ENCODE measurements at places on chromosomes 6 and 20.

- DNase-seq: no peak
Measured at GRCh38 chr6:42689371-42689770, 33.0 kb downstream of the PRPH2 start.

GRCh38 chr20:32622585-32623468 lies 37.7 kb upstream of the NOL4L start:
- DNase-seq: no peak

DNA sequence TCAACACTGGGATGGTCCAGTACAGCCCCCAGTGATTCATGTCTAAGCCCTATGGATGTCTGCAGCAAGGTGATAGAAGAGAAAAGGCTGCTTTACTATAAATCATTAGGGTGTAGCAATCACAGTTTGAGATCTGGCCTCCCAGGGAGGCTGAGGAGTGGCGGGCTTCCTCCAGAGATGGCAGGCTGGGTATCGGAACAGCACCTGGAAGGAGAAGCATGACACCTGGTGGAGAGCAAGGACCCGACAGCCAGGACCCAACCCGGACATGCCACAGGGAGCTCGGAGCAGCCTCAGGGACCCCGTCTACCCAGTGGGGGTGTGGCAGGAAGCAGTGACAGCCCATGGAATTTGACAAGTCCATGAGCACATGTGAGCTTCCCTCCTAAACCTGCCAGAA lies 114.8 kb upstream of the CD93 start:
- peak; percentile 37 for DNase-seq

- peak; percentile 24 for DNase-seq
Measured at GRCh38 chr20:8156235-8157079, 24.4 kb downstream of the PLCB1 start.

- DNase-seq: no peak
Measured at GRCh38 chr20:52760791-52761190, 211.4 kb upstream of the TSHZ2 start.

DNA sequence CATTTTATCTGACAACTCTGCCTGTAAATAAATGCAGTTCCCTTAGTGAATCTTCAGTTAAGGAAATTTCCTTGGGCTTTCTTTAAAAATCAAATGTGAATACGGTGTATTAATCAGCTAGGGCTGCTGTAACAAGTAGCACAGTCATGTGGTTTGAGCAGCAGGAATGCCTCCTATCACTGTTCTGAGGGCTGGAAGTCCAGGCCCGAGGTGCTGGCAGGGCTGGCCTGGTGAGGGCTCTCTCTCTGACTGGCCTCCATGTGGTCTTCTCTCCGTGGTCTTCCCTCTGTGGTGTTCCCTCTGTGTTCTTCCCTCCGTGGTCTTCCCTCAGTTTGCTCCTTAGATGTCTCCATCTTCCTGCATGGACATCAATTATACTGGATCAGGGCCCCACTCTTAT lies 124.1 kb downstream of the SMOC2 start:
- no peak for DNase-seq

DNA sequence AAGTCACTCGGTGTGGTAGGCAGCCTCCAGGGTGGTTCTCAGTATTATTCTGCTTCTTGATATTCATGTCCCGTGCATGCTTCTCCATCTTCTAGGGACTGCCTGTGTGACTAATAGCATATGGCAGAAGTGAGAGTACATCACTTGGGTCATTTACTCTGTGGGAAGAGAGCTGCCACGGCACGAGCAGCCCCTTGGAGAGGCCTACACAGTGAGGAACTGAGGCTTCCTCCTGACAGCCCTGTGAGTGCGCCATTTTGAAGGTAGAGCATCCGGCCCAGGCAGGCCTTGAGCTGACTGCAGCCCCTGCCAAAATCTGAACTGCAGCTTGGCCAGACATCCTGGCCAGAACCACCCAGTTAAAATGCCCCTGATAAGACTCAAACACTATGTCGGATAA lies 17.3 kb upstream of the MCUR1 start:
- no peak for DNase-seq
